ENCODE measurements at places on chromosomes 3 and 15.

- DNase-seq: no peak
These were observed 228.2 kb downstream of the TCF12 start for GRCh38 chr15:57146506-57147201.

- no peak for DNase-seq
These were observed 23.2 kb downstream of the ALDH1L1 start for GRCh38 chr3:126157083-126157768.

GRCh38 chr15:73335026-73335425, 33.7 kb downstream of the HCN4 start:
- no peak for DNase-seq

DNA sequence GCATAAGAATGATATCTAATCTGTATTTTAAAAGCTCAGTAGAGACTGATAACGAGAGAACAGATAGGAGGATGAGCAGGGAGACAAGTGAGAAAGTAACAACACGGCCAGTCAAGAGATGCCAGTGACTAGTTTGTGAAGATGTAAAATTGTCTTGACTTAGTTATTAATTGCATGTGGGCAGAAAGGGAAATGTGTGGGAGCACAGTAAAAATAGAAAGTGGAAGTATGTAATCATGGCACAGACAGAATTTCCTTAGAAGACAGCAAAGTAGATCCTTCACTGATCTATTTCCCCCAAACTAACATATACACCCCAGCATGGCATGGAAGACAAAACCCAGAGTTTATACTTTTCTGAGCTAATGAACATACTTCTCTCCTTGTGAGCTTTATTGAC, 344.5 kb downstream of the FGF12 start:
- DNase-seq: no peak

- no peak for DNase-seq
These were observed 299.1 kb upstream of the TRIM42 start for GRCh38 chr3:140378571-140379340.

- no peak for DNase-seq
These were observed at the start of gene DLL4 for GRCh38 chr15:40928821-40929659. TSS of gene DLL4 (plus strand) at chr15:40929340. CDS start at chr15:40929669, 329 bp downstream.

GRCh38 chr3:143970773-143971358, 757 bp upstream of the DIPK2A start:
- peak; percentile 22 for DNase-seq

GRCh38 chr15:58521293-58521991, 89.7 kb downstream of the LIPC start:
- DNase-seq: no peak

GRCh38 chr3:195253923-195254432, 17.0 kb downstream of the XXYLT1 start:
- DNase-seq: no peak

- no peak for DNase-seq
These were observed 193.9 kb upstream of the TPM1 start for GRCh38 chr15:62848632-62849050.

GRCh38 chr3:155252021-155252420, 41.5 kb downstream of the STRIT1 start:
- no peak for DNase-seq

DNA sequence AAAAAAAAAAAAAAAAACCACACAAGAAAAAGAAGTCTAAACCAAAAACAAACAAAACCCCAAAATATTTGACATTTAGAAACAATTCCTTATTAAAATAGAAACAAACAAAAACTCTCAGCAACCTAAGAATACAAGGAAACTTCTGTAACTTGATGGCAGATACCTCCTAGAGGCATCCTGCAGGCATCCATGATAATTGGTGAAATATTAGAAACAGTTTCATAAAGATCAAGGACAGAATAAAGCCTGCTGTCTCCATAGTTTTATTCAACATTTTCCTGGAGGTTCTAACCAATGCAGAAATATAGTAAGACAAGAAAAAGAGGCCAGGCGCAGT, 63.0 kb upstream of the TRPM1 start:
- DNase-seq: no peak

DNA sequence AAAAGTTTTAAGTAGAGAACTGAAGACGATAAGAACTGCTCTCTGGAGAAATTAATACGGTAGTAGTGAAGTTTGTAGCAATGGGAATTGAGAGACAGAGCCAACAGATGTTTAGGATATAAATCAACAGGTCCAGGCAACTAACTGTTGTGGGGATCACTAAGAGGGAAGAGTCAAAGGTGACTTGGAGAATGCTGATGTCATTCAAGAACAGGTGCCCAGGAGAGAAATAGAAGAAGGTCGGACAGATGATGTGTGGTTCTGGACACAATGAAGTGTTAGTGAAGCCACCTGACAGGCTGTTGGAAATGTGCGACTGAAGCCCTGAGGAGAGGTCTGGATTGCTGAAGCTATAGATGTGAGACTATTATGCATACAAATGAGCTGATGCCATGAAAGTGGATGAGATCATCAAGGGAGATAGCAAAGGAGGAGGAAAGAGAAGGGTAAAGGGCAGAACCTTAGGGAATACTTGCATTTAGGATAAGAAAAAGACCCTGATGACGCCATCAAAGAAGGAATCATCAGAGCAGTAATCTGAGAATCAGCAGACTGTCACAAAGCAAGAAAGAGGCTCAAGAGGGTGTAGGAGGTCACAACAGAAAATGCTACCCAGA, 183.7 kb downstream of the FRMD5 start:
- DNase-seq: no peak

GRCh38 chr15:43253431-43254403, 13.0 kb downstream of the TGM5 start:
- peak; percentile 9 for DNase-seq

DNA sequence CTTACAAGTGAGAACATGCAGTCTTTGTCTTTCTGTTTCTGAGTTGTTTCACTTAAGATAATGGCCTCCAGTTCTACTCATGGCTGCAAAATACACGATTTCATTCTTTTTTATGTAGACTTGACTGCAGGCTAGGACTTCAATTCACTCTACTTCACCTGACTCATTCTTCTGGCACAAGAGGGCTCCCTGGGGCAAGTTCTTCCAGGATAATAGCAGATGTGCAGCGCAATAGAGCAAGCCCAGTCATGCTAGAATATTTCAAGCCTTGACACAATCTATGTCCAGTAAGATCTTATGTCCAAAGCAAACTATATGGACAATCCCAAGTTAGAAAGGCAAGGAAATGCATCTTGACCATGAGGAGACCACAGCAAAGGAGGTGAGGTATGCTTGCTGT, 211.7 kb upstream of the GADL1 start:
- no peak for DNase-seq

GRCh38 chr3:180117381-180118163, 80.8 kb upstream of the PEX5L start:
- no peak for DNase-seq

- no peak for DNase-seq
These were observed 15.3 kb downstream of the DNAJC13 start for GRCh38 chr3:132432639-132433038.

DNA sequence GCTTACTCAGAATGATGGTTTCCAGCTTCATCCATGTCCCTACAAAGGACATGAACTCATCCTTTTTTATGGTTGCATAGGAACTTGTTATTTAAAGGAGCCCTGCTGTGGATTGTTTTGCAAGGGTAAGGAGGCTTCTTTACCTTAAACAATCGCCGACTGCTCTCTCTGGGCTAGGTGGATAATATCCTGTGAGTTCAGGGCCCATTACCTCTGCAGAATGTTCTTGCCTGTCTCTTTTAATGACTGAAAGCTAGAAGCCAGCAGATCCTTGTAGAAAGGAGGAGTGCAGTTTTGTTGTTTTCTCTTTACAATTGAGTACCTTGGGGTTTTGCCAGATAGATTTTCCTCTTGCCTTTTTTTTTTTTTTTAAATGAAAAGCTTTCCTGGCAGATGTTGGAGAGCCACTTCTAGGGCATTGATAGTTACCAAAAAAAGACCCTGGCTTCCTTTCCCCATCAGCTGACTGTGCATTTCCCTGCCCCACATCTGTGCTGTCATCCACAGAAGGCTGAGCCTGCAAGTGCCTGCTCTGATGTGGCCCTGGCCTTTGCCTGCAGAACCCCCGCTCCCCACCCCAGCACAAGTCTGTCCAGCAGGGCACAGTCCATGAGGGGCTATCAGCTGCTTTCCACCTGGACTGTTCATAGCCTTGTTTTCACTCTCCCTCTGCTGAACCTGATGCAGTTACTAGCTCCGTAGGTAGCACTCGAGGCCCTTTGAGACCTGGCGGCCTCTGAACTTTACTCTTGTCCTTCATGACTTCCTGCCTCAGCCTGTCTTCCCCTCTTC, 113.1 kb downstream of the CHCHD6 start:
- DNase-seq: no peak

GRCh38 chr3:94686208-94686607, 623.3 kb downstream of the NSUN3 start:
- no peak for DNase-seq

DNA sequence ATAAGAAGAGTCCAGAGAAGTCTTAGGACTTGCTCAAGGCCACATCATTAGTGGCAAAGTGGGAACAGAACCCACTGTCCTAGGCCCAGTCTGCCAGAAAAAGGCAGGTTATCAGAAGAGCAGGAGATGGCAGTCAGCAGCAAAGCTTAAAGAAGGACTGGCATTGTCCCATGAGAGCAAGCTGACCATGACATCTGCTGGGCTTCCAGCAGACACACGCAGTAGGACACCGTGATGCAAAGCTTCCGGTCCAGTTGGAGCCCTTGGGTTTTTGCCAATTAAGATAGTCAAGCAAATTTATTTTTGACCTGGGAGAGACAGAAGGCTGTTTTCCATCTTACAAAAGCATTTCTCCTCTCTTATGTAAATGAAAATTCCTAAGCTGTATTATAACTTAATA, 42.1 kb downstream of the ZBTB38 start:
- DNase-seq: no peak

DNA sequence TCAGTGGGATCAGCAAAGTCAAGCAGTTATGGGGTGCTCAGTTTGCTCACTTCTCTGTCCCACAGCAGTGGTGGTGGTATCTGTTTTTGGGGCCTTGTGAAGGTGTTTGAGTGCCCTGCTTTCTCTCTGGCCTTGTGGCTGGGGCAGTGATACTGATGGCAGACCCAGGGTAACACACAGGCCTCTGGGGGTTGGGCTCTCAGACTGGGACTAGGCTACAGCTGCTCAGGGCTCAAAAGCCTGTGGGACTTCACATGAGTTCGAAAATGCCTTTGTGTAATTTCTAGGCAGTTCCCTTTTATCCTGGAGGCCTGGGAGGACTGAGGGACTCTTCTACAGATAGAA, 75.3 kb downstream of the STXBP5L start:
- DNase-seq: no peak

GRCh38 chr15:23069496-23070166, 30.3 kb upstream of the TUBGCP5 start:
- DNase-seq: no peak

GRCh38 chr3:15754047-15754446, 43.7 kb downstream of the ANKRD28 start:
- no peak for DNase-seq

DNA sequence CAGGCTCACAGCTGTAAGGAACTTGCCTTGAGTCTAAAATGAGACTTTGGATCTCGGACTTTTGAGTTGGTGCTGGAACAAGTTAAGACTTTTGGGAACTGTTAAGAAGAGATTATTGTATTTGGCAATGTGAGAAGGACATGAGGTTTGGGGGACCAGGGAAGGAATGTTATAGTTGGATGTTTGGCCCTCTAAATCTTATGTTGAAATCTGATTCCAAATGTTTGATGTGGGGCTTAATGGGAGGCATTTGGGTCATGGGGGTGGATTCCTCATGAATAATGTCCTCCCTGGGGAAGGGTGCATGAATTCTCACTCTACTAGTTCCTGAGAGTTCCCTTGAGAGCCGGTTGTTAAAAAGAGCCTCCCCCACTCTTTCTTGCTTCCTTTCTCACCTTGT, 18.5 kb upstream of the CHCHD6 start:
- DNase-seq: no peak

- DNase-seq: no peak
These were observed 103.5 kb downstream of the TBC1D2B start for GRCh38 chr15:77974098-77974414.

DNA sequence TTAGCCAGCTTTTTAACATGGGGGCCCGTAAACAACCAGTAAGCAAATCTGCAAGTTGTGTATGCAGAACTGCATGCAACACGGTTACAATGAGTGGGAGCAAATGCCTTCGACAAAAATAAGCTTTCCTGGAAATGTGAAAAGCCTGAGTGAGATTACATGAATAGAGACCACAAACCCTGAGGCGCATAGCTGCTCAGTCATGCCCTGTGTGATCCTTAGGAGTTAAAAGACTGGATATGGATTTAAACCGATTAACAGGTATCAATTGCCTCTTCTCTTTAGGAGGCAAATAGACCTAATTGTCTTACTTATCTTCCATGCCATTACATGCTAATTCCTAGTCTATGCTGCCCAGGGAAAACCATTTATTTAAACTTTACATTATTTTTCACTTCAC, 810.3 kb downstream of the ROBO1 start:
- no peak for DNase-seq

DNA sequence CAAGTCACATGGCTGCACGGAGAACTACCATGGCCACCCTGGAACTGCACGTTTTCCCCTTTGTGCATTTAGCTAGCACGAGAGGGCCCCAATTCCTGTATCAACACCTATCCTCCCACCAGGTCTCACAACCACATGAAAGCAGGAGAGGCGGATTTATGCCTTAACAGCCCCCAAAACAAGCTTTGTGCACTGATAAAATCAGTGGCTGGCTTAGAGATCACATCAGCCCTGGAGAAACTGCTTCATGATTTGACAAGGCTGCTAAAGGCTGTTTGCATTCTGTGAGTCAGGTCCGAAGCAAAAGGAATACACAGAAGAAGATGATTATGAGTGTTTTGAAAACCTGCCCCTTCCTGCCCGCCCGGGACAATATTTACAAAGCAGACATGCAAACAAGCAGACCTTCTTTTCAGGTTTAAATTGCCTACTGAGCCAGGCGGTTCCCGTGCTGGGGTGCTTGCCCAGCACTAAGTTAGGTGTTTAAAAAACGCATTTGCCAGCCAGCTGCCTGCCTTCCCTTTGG, 25.9 kb downstream of the CEMIP start:
- DNase-seq: no peak

DNA sequence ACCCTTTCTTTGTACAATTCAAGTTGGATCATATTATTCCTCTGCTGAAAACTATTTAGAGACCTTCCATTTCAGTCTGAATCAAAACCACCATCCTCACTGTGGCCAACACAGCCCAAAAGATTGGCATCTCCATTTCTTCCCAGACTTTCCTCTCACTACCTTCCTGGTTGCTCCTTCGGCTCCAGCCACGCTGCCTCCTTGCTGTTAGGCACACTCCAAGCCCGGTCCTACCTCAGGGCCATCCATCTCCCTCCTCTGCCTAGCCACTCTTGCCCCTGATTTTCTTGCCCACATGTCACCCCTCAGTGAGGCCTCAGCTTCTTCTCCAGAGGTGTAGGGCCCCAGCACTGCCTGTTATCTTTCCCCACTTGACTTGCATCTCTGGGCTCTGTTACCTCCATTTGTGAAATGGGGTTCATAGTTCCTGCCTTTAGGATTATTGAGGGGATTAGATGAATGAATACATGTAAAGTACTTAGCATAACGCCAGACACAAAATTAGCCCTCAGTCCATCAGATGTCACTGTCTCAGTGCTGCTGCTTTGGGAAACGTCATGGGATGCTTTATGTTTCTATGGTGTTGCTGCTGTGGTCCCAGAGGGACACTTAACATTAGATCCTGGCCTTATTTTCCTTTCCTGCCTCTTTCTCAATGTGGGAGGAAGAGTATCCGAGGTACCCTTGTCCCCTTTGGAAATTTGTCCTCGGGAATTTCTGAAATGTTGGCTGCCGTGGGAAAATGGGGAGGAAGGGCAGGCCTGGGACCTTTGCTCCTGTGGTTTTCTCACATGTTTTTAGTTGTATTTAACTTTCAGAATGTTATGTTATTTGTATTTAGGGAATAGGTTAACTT, 31.3 kb downstream of the SNRK start:
- no peak for DNase-seq

GRCh38 chr3:109112946-109113760, 4.8 kb downstream of the MORC1 start:
- no peak for DNase-seq

Data from T-cell (primary cell).